LHCN-M2 (cell line): ENCODE measurements at places on chromosomes 1 and 21. TPM values are rescaled to one million over a fixed set of nuclear protein-coding genes. Genes with fewer than 3 reads are reported as not detected.
A peak's percentile ranks its signal among the peaks of the same experiment; 100 is the strongest.

SH2D2A gene
- total RNA-seq: not detected in 2 replicates

USP48 gene
- 22.7 and 25.1 TPM in 2 replicates for total RNA-seq

ACBD3 gene
- total RNA-seq: 49.0 and 49.6 TPM in 2 replicates

ACTA1 gene
- 0.34 TPM in 1 of 2 replicates, not detected in the other for total RNA-seq

C8A gene
- not detected in 2 replicates for total RNA-seq

LCE3E gene
- not detected in 2 replicates for total RNA-seq

LIPI gene
- not detected in 2 replicates for total RNA-seq

INSRR gene
- total RNA-seq: not detected in 2 replicates

ST3GAL3 gene
- 23.0 and 25.8 TPM in 2 replicates for total RNA-seq

SLC9C2 gene
- not detected in 2 replicates for total RNA-seq

LGR6 gene
- not detected in 2 replicates for total RNA-seq

PLA2G4A gene
- not detected in 2 replicates for total RNA-seq

ZNF672 gene
- total RNA-seq: 24.6 and 28.4 TPM in 2 replicates

EFHD2 gene
- total RNA-seq: 75.9 and 76.5 TPM in 2 replicates

INKA2 gene
- total RNA-seq: 6.3 and 12.5 TPM in 2 replicates

CD164L2 gene
- not detected in 2 replicates for total RNA-seq

DIRAS3 gene
- total RNA-seq: 16.2 and 25.7 TPM in 2 replicates

PGM1 gene
- 103 TPM in 2 replicates for total RNA-seq

DNA sequence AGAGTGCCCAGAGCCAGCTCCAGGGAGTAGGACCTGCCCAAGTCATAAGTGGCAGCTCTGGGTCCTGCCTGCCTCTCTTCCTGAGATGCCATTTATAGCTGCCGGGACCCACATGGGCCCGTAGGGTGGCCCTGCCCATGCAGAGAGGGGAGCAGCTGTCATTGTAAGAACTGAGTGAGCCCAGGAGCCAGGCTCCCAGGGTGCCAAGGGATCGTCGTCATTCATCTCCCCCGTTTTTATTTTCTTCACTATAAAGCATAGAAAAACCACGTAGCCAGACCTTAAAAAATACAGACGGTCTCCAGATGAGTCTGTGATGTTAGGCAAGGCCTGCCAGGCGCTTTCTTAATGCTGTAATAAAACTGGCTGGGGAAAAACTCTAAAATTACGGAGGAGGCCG lies 90.7 kb downstream of the IGSF21 start:
- DNase-seq: no peak

DNA sequence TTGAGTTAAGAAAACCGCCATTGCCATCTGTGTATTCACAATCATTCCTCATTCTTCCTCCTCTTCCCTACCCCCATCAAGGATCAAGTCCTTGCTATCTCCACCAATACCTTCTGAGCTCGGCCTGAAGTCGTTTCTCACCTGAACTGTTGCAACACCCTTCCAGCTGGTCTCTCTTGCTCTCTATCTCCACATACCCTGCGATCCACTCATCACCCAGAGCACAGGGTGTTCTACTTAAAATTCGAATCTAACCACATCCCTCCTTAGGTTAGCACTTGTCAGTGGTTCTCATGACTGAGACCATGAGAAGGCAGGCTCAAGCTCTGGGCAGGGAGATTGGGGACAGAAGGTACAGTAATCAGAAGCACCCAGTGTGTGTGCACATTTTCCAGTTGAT lies 4.6 kb downstream of the IVL start:
- no peak for DNase-seq

- no peak for DNase-seq
Measured at GRCh38 chr1:29906927-29907326, 670.6 kb downstream of the PTPRU start.

- DNase-seq: no peak
Measured at GRCh38 chr1:189804352-189804751, 673.3 kb downstream of the BRINP3 start.

DNA sequence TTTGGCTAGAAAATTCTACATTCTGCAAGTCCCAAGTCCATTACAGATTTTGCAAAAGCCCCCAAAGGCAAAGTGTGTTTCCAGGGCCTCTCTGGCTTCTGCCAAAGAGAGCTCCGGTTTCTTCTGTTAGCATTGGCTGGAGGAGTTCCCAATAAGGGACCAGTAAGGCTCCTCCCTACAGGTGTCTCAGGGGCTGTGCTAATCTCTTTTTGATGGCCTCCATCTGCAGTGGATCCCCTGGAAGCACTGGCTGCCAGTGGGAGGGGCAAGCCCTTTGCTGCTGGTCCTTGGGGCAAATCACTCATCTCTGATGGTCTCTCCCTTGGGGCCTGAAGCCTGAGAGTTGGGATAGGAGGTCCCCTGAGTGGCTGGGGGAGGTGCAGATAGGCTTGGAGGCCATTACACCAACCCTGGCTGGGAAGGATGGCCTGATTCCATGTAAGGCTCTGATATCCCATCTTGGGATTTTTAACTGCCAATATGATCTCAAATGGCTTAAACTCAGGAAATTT lies 89.1 kb upstream of the USP24 start:
- DNase-seq: no peak

DNA sequence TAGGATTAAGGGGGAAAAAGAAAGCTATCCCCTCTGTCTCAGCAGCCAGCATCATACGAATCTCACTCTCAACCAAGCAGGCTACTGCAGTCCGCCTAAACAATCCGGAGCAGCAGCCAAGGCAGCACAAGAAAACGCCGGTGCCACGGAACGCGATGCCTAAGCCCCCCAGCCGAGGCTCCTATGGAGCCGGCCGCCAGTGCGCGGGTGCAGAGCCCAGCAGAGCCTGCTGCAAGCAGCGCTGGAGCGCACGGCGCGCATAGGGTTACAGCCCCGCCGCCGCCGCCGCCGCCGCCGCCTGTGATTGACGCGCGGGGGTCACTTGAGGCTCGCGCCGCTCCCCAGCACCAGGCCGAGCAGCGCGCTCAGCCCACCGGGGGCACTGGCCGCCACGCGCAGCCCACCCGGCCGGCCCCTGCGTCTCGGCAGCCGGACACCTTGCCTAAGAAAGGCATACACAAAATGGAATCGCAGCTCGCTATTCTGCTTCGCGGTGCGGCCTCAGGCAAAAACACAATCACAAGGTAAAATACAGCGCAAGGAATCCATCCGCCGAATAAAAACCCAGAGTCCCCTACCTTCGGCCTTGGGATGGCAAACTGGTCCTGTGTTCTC lies 780 bp downstream of the HIVEP3 start:
- DNase-seq: peak; percentile 21

DNA sequence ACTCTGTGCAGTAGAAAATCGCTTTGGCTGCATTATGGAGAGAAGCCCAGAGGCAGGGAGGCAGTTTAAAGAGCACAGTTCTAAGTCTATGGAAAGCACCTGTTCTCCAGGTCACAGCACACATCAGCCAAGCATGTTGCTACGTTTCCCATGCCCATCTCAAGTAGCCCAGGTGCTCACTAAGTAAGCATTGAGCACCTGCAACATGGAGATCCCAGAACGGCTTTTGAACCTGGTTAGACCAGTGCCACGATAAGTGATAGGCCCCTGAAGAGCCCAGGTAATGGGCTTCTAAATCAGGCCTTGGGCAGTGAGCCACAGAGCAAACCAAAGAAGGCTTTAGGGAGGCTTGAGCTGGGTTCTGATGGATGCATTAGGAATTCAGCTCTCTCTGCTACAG lies 186.2 kb downstream of the C1orf94 start:
- DNase-seq: no peak

GRCh38 chr21:34908419-34909055 lies 140.6 kb downstream of the RUNX1 start:
- peak; percentile 13 for DNase-seq

DNA sequence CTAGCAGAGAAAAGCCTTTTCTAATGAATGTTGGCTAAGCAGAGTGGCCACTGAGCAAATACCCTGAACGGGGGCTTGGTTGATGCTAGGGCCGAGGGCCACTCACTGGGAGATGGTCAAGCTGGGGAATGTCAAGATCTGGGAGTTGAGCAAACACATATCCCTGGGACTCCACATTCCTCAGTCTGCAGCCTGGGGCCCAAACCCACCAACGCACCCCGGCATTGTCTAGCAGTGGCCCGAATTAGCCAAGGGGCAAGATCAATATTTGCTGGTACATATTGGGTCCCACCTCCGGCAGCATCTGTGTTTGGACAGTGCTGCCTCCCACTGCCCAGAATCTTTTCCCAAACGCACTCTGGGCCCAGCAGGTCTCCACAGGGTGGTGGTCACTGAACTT lies 144.1 kb downstream of the TRABD2B start:
- no peak for DNase-seq

- DNase-seq: no peak
Measured at GRCh38 chr1:201258763-201259230, 24.5 kb upstream of the PKP1 start.

GRCh38 chr1:3767328-3767925 lies 5.1 kb upstream of the SMIM1 start:
- DNase-seq: no peak

DNA sequence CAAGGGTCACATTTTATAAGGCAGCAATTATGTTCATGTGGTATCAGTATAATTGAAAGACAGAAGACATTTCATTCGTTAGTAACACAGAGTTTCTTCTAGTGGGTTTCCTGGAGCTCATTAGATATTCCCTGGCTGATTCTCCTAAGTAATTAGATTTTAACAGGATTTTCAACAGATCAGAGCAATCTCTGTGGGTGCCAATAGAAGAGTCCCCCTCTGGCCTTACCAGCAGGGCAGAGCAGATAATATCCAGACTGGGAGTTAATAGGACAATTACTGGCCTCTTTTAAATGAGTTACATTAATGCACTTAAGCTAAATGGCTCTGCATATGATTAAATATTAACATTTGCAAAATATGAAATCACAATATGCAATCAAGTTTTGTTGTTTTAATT lies 74.2 kb upstream of the FOXD3 start:
- DNase-seq: no peak

DNA sequence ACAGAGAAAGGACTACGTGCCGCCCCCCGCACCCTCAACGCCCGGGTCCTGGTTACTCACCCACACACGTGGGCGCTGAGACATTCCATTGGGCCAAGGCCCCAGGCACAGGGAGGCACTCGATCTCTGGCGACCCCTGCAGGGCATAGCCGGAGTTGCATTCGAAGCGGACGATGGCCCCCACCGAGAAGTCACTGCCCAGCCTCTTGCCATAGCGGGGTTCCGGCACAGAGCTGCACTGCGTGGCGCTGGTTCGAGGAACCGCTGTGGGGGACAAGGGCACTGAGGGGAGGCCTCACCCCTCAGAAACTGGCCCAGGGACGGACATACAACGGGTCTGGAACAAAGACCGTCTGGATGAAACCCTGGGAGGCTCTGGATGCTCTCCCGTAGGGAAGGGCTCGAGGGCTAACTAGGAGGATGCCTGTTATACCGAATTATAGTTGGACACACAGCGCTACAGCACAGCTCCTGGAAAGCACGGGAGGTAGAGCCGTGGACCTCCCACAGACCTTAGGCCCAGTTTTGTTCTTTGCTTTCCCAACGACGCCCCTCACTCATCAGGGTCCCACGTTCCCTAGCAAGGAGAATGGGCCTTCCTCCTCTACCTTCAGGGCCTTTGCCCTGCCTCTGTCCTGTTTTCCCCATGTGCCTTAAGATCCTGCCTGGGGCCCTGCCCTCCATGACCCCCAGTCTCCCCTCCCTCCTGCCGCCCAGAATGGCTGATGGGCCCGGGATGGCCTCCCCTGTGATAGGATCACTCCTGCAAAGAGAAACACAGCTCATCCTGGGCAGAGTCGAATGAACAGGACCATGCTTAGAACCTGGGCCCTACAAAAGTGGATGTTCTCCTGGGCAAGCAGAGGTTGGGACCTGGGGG lies 152.8 kb downstream of the ZSCAN20 start:
- no peak for DNase-seq

- DNase-seq: peak; percentile 42
Measured at GRCh38 chr21:46308431-46308830, 15.2 kb downstream of the C21orf58 start.

DNA sequence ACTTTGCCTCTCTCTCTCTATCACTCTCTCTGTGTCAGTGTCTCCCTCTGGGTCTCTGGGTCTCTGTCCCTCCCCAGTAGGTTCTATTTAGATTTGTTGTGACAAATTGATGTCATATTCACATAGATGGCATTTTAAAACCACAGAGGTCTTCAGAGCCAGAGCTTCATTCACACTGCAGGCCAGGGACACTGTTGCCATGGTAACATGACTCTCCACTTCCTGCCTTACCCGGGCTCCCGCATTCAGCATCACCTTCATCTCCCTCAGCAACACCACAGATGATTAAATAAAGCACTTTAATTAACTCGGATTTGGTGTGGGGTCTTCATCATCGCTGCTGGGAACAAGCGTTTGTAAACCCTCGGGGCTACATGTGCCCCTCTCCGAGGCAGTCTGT lies 132.6 kb downstream of the ETS2 start:
- no peak for DNase-seq

- DNase-seq: no peak
Measured at GRCh38 chr1:245014247-245015029, 140.3 kb upstream of the KIF26B start.

GRCh38 chr1:67564193-67564592 lies 120.8 kb upstream of the GADD45A start:
- DNase-seq: no peak

DNA sequence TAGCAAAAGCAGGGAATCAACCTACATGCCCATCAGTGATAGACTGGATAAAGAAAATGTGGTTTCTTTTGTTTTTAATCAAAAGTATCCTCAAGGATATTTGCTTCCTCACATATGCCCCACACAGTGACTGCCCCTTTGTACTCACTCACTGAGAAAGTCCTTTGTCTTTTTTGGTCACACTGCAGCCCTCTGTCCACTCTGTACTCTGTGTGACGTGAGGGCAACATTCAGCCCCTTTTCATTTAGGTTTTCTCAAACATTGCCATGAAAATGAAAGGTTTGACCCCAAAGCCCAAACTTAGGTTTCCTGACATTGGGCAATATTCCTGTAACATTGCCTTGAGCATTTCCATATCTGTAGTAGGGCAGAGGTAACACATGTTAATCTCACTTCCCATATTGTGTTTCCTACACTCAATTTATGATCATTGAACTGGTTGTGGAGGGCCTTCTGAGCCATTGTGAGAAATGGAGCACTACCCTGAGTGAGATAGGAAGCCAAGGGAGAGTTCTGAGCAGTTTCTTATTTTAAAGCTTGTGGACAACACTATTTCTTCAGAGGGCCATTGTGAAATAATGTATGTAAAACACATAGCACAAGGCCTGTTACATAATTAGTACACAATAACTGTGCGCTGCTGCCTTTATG lies 501.9 kb upstream of the C1orf87 start:
- no peak for DNase-seq

DNA sequence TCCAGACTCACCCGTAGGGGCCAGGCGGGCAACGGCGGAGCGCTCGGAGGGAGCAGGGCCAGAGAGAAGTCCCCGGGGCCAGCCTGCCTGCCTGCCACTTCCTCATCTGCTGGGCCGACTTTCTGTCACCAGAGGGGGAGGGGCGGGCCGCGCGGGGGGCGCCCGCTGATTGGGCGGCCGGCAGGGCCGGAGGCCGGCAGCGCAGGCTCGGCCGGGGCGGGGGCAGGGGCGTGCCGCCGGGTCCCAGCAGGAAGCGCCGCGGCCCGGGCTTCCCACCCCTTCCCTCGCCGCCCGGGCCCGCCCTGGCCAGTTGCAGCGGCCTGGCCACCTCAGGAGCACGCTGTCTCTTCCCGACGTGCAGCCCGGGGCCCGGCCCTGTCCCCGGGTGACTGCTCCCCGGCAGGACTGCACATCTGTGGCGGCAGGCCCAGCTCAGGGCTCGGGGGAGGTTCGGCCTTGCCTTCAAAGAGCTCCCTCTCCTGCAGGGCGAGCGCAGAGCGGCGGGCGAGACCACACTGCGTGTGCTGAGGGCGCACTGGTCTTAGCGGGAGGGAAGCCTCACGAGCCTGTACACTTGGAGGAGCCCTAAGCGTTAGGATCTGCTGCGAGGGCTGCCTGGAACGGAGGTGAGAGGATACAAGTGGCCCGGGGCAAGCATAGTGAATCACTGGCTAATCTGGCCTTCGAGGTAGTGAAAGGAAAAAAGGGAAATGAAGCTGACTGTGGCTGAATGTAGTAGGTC lies at the start of gene ELOVL1:
ELOVL1 (minus strand) TSS at position 108 of the 742 bp plus-strand sequence. CDS start 2,402 bp downstream, outside the sequence.
- peak; percentile 81 for DNase-seq

GRCh38 chr1:160075836-160076235 lies 5.5 kb upstream of the KCNJ9 start:
- no peak for DNase-seq
